EL (cell line): ENCODE measurements at places on chromosomes 5 and 9.

GRCh38 chr5:172730981-172731679, 39.9 kb downstream of the DUSP1 start:
- DNase-seq: no peak

DNA sequence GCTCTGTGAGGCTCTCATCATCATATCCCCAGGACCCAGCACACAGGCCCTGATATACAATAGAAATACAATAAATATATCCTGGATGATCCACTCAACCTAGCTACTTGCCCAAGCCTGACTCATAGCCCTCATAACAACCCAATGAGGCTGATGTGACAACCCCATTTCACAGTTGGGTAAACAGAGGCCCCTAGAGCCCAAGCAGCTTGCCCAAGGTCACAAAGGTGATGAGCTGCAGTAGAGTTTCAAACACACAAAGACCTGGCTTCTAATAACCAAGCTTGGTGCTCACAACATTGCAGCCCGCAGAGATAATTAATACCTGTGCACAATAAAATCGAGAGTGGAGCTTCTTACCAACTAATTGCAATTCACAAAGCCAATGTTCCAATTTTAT, 3.2 kb upstream of the AKNA start:
- no peak for DNase-seq

GRCh38 chr5:141573489-141574121, 45.2 kb downstream of the DIAPH1 start:
- DNase-seq: no peak

DNA sequence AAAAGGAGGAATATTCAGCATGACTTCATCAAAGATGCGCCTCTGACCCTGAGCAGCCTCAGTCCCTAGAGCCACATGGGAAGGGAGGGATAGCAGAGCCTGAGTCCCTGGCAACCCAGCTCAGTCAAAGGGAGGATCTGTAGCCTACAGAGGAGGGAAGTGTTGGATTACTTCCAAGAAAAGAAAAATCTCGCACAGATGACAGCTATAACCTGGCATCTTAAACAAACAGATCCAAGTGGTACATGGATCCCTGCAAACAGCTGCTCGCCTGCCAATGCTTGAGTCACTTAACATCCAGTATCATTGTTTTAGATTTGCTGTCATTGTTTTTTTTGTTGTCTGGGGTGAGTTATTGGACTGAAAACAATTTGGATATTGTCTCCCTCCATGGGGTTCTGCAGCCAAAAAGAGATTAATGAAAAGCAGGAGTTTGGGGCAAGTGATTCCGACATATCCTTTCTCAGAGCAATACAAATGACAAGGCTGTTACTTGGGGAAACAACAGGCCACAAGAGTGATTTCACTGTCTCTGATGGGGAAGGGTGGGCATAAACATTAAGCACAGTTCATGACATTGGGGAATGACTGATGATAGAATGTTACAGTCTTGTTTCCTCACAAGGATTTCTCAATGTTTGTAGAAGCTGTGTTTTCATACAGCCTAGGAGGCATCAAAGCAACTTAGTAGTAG, 153.5 kb upstream of the KIF2A start:
- no peak for DNase-seq

- DNase-seq: no peak
Observed at GRCh38 chr5:66475731-66476130, 120.5 kb upstream of the MAST4 start.

DNA sequence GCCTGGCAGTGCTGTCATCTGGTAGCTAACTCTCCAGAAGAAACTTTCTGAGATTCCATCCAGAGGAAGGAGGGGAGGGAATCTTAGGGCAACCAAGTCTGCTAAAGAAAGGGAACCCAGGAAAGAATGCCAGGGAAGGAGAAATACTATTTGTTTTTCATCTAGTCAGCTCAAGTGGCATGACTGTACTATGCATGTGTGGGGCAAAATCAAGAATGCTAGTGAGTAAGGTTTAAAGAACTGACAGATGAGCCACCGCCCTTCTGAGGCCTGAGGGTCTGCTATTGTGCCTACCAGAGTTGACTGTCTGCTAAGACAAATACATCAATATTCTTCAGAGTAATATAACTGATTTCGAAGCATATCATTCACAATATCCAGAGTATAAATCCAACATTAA, 204.2 kb downstream of the SLC12A2 start:
- DNase-seq: no peak

- no peak for DNase-seq
Observed at GRCh38 chr5:116492776-116493175, 81.8 kb downstream of the SEMA6A start.

DNA sequence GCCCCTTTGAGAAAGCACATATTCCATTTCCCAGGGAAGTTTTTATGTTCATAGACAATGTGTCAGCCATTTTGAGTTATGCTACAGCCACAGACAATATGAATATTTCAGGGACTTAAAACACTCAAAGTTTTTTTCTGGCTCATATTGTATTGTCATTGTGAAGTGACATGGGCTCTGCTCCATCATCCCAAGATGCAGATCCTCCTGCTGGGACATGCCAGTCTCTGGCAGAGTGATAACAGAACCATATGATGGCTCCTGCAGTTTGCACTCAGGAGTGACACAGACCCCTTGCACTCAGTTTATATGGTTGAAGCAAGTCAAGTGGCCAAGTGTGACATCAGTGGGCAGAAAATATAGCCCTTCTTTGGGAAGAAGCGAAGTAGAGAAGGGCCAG, 498.4 kb upstream of the TUSC1 start:
- DNase-seq: no peak

- no peak for DNase-seq
Observed at GRCh38 chr5:102798104-102798785, 43.1 kb downstream of the PAM start.

GRCh38 chr9:119083673-119084072, 285.6 kb downstream of the BRINP1 start:
- no peak for DNase-seq

DNA sequence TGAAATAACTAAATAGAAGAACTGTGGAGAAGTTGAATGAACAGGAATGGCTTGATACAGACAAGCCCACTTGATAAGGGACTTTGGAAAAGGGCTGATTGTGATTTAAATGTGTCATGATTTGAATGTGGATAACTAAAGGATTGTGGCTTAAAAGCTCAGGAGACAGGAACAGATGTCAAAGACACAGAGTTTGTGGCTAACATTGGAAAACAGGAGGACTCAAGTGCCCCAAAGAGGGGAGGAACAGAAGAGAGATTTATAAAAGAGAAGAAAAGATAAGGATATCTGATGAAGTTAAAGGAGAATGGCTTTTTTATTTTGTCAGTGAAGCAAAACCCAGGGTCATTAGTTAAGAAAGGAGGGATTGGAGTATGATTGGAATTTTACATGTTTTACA, 124.2 kb upstream of the TRPM3 start:
- no peak for DNase-seq
